ENCODE measurements at places on chromosomes 6 and 20. TPM values are rescaled to one million over a fixed set of nuclear protein-coding genes. Genes with fewer than 3 reads are reported as not detected.
A peak's percentile ranks its signal among the peaks of the same experiment; 100 is the strongest.

- peak overlapping the region; percentile 71 for H3K4me3 ChIP-seq
- H3K27ac ChIP-seq, result peak overlapping the region; percentile 83
- no peaks in the 10 kb centered on the region for H3K27me3 ChIP-seq
- peak; percentile 45 for DNase-seq
These were observed 735 bp downstream of the FAM135A start for GRCh38 chr6:70413992-70414494.

DNA sequence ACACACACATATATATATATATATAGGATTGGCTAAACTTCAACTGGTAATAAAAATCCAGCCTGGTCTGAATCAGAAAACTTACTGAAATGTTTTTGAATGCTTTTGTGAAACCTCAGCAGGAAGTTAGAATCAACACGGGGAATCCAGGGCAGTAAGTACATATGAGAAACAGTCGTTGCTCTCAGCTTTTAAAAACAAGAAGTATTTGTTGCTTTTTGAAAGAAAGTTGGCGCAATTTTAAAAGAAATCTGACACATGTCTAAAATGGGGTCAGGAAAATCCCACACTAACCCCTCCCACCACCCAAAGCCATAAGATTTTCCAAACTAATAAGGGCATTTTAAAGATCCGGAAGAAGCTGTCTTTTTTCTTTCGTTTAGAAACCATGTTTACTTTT, 11.5 kb upstream of the CCDC170 start:
- no peaks in the 10 kb centered on the region for H3K4me1 ChIP-seq
- peak; percentile 66 for DNase-seq
- peak overlapping the region; percentile 51 for H3K27ac ChIP-seq

GRCh38 chr6:48869595-48869994, 593.5 kb downstream of the MMUT start:
- H3K27me3 ChIP-seq, result no peaks in the 10 kb centered on the region
- H3K36me3 ChIP-seq, result no peaks in the 10 kb centered on the region
- no peak for DNase-seq
- no peak overlapping the region for H3K27ac ChIP-seq

DNA sequence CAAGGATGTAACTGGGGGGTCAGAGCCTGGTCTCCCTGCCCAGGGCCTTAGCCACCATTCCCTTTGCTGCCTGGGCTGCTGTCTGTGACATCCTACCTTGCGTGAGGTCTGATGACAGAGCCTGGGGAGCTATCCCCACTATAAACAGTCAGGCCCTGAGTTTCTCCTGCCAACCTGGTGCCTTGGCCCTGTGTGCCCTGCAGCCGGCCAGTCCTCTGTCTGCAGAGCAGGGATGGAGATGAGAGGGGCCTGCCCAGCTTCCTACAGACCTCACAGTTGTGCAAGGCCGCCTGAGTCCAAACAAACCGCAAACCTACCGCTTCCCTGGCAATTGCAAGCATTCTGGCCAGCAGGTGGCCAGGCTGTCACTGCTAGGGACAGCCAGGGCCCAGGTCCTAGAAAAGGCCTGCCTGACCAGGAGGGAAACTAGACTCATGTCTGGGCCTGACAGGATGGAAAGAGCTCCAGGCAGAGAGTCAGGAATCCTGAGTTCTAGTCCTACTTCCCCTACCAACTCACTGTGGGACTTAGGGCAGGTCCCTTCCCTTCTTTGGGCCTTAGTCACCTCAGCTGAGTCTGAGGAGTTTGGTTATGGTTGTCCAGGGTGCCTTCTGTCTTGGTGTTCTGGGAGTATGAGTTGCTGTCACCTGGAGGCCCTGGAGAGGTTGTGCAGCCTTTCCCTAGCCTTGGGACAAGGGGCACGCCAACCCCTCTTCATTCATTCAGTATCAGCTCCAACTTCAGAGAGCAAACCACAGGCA, 86.2 kb downstream of the VEGFA start:
- H3K27me3 ChIP-seq, result no peaks in the 10 kb centered on the region
- peaks cover 12% of the 10 kb centered on the region for H3K4me1 ChIP-seq

- no peak for DNase-seq
- H3K27ac ChIP-seq, result no peak overlapping the region
- no peaks in the 10 kb centered on the region for H3K36me3 ChIP-seq
- H3K4me3 ChIP-seq, result no peak overlapping the region
These were observed 183.4 kb downstream of the ADGRG6 start for GRCh38 chr6:142485256-142485655.

GRCh38 chr6:165968408-165968807, 199.2 kb downstream of the TBXT start:
- H3K27me3 ChIP-seq, result peaks cover 5% of the 10 kb centered on the region
- no peaks in the 10 kb centered on the region for H3K4me1 ChIP-seq
- H3K27ac ChIP-seq, result no peak overlapping the region
- DNase-seq, result no peak

DNA sequence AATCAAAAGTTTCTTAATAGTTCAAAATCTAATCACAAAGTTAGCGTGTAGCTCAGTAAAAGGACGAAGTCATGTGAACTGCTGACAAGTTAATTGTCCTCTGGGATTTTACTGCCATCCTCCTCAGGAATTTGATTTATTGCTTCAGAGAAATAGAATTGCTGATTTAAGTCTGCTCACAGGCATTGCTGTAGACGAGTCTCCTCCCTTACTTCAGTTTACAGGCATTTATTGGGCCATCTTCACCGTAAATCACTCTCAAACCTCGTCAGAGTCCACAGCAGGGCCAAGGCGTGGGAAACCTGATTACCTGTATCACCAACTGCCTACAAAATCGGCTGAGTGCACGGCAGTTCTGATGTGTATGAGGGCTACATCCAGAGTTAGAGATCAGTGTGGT, 119.1 kb upstream of the PDE10A start:
- H3K27me3 ChIP-seq, result peaks cover 2% of the 10 kb centered on the region
- no peak for DNase-seq
- no peaks in the 10 kb centered on the region for H3K4me1 ChIP-seq
- no peak overlapping the region for H3K4me3 ChIP-seq

TINAG gene
- total RNA-seq, result 0.04 TPM

NOTCH4 gene
- 14.0 TPM for total RNA-seq

AIF1 gene
- total RNA-seq, result 29.2 TPM

VSX1 gene
- not detected for total RNA-seq

PRELID3B gene
- total RNA-seq, result 39.4 TPM

LTB gene
- 0.58 TPM for total RNA-seq

POM121L2 gene
- not detected for total RNA-seq

C4B gene
- total RNA-seq, result 15.6 TPM

ZKSCAN3 gene
- total RNA-seq, result 8.2 TPM

FAM83B gene
- total RNA-seq, result under 0.01 TPM

Measured in muscle of leg (tissue), 16 donors.